Cardiac muscle cell (in vitro differentiated cells and primary cell): ENCODE measurements at places on chromosomes 3 and 15. TPM values are rescaled to one million over a fixed set of nuclear protein-coding genes. Genes with fewer than 3 reads are reported as not detected.

GRCh38 chr3:196082619-196082971 lies 705 bp upstream of the TFRC start:
- no peak overlapping the region for H3K27ac ChIP-seq
- H3K27me3 ChIP-seq = no peaks in the 10 kb centered on the region
- H3K36me3 ChIP-seq = no peaks in the 10 kb centered on the region
- peak overlapping the region; percentile 65 for H3K4me3 ChIP-seq

GRCh38 chr3:127542441-127542952 lies 48.0 kb downstream of the TPRA1 start:
- no peaks in the 10 kb centered on the region for H3K36me3 ChIP-seq
- no peak overlapping the region for H3K27ac ChIP-seq
- no peak overlapping the region for H3K4me3 ChIP-seq
- H3K27me3 ChIP-seq = no peaks in the 10 kb centered on the region
- no peak for DNase-seq

DNA sequence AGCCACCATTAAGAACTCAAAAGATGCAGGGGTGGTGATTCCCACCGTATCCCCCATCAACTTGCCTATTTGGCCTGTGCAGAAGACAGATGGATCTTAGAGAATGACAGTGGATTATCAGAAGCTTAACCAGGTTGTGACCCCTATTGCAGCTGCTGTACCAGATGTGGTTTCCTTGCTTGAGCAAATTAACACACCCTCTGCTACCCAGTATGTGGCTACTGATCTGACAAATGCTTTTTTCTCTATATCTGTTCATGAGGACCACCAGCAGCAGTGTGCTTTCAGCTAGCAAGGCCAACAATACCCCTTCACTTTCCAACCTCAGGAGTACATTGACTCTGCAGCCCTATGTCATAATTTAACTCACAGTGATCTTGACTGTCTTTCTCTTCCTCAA lies 8.6 kb upstream of the MCF2L2 start:
- no peak overlapping the region for H3K27ac ChIP-seq
- DNase-seq = no peak
- no peaks in the 10 kb centered on the region for H3K36me3 ChIP-seq
- H3K27me3 ChIP-seq = no peaks in the 10 kb centered on the region
- peaks cover 23% of the 10 kb centered on the region for H3K4me1 ChIP-seq

DNA sequence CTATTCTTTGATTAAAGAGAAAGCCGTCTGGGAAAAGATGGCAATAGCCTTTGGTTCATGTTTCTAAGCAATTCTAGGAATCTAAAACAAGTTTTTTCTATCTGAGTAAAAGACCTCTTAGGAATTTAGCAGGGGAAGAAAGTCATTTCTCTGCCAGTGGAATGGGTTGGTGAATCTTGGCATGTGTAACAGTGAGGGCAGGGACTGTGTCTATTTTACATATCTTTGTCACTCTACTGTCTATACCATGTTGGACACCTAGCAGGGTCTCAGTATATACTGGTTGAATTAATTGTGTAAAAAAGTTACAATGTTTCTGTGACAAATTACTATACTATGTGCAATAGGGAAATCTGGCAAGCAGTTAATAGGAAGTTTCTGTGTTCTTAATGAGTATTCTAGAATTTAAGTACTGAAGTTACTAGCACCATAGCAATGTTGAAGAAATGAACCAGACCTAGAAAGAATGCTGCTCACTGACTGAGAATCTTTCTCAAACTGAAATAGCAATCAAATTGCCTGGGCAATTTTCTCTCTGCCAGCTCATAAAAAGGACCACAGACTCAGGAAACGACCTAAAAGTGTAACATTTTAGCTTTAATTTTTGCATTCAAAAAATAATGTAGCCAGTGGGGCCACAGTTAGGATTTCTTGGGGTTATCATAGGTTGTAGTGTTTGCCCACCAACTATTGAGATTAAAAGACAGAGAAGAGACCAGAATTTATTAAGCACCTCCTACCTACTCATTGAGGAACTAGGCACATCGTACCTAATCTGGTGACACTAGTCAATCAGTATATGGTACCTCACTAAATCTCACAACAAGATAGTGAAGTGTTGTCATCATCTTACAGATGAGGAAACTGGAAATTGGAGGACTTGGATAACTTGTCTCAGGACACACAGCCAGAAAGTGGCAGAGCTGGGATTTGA lies 56.2 kb upstream of the LEKR1 start:
- no peaks in the 10 kb centered on the region for H3K27me3 ChIP-seq
- H3K4me3 ChIP-seq = no peak overlapping the region
- H3K4me1 ChIP-seq = peaks cover 7% of the 10 kb centered on the region

- H3K27me3 ChIP-seq = no peaks in the 10 kb centered on the region
- no peak for DNase-seq
- no peak overlapping the region for H3K27ac ChIP-seq
- H3K4me1 ChIP-seq = no peaks in the 10 kb centered on the region
- no peaks in the 10 kb centered on the region for H3K36me3 ChIP-seq
Observed at GRCh38 chr15:47035475-47036406, 681.6 kb upstream of the SEMA6D start.

- no peak for DNase-seq
- no peaks in the 10 kb centered on the region for H3K4me1 ChIP-seq
- no peak overlapping the region for H3K27ac ChIP-seq
- H3K36me3 ChIP-seq = no peaks in the 10 kb centered on the region
- no peaks in the 10 kb centered on the region for H3K27me3 ChIP-seq
- no peak overlapping the region for H3K4me3 ChIP-seq
Observed at GRCh38 chr3:12175137-12175593, 16.5 kb upstream of the TIMP4 start.

- no peak overlapping the region for H3K4me3 ChIP-seq
- no peaks in the 10 kb centered on the region for H3K27me3 ChIP-seq
- no peaks in the 10 kb centered on the region for H3K4me1 ChIP-seq
- peaks cover 34% of the 10 kb centered on the region for H3K36me3 ChIP-seq
- no peak overlapping the region for H3K27ac ChIP-seq
Observed at GRCh38 chr15:41530363-41530956, 13.6 kb downstream of the RPAP1 start.

DNA sequence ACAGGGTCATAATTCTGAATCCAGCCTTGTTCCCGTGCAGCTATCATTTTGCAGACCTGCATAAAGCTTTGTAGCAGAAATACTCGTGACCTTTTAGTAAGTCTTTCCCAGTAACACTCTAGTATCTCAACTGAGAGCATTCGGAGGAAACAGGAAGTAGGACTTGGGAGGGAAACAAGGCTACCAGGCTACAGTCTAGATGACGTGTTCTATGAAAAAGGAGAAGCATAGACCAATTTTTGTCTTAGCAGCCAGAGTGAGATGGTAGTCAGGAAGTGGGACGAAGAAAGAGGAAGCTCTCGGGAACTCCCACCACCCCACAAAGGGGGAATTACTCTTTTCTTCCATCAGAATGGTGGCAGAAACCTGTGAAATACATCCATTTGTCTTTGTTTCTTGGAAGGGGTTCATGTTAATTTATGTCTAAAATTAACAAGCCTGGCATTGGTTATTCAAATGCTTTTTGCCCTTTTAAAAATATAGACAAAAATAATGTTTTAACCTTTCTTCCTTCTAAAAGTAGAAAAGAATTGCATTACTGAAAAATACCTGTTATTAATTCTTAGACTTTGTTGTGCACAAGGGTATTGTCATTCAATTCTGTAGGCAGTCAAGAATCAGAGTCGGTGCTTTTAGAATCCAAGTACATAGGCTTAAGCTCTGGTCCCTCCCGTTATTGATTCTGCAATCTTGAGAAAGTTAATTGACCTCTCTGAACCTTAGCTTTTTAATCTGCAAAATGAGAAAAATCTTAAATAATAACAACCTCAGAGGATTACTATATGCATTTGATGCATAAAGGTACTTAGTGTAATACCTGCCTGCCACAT lies 1.6 kb upstream of the SUCNR1 start:
- peak; percentile 43 for DNase-seq
- H3K4me1 ChIP-seq = no peaks in the 10 kb centered on the region
- H3K36me3 ChIP-seq = no peaks in the 10 kb centered on the region
- no peaks in the 10 kb centered on the region for H3K27me3 ChIP-seq
- no peak overlapping the region for H3K27ac ChIP-seq

GRCh38 chr15:83486363-83486762 lies 39.2 kb downstream of the SH3GL3 start:
- H3K4me1 ChIP-seq = no peaks in the 10 kb centered on the region
- H3K4me3 ChIP-seq = no peak overlapping the region

- H3K27ac ChIP-seq = peak overlapping the region; percentile 91
- peaks cover 12% of the 10 kb centered on the region for H3K36me3 ChIP-seq
- no peak overlapping the region for H3K4me3 ChIP-seq
- no peaks in the 10 kb centered on the region for H3K27me3 ChIP-seq
- H3K4me1 ChIP-seq = peaks cover 14% of the 10 kb centered on the region
Observed at GRCh38 chr3:186976837-186977750, 46.8 kb downstream of the ST6GAL1 start.

- no peaks in the 10 kb centered on the region for H3K4me1 ChIP-seq
- DNase-seq = no peak
Observed at GRCh38 chr3:72659596-72659995, 188.6 kb downstream of the SHQ1 start.

GRCh38 chr15:100948430-100948762 lies 29.2 kb downstream of the LRRK1 start:
- H3K4me3 ChIP-seq = no peak overlapping the region
- no peaks in the 10 kb centered on the region for H3K36me3 ChIP-seq
- no peaks in the 10 kb centered on the region for H3K4me1 ChIP-seq
- H3K27ac ChIP-seq = no peak overlapping the region
- H3K27me3 ChIP-seq = no peaks in the 10 kb centered on the region

- no peak for DNase-seq
- H3K27me3 ChIP-seq = no peaks in the 10 kb centered on the region
- no peak overlapping the region for H3K4me3 ChIP-seq
- H3K4me1 ChIP-seq = no peaks in the 10 kb centered on the region
- H3K36me3 ChIP-seq = no peaks in the 10 kb centered on the region
Observed at GRCh38 chr15:65936282-65936681, 67.0 kb downstream of the RAB11A start.

- H3K4me1 ChIP-seq = peaks cover 21% of the 10 kb centered on the region
- H3K36me3 ChIP-seq = peaks cover 35% of the 10 kb centered on the region
- no peak overlapping the region for H3K4me3 ChIP-seq
- no peaks in the 10 kb centered on the region for H3K27me3 ChIP-seq
Observed at GRCh38 chr3:184177331-184177731, 2.7 kb downstream of the AP2M1 start.

Gene FBXW12
- polyA plus RNA-seq = 0.39 TPM in 1 of 2 replicates, not detected in the other

Gene CHL1
- not detected in 2 replicates for polyA plus RNA-seq

Gene CLRN1
- not detected in 2 replicates for polyA plus RNA-seq

Gene SLC28A2
- polyA plus RNA-seq = 0.10 and 0.31 TPM in 2 replicates

Gene NISCH
- polyA plus RNA-seq = 80.8 and 108 TPM in 2 replicates

Gene OCA2
- 0.49 and 2.0 TPM in 2 replicates for polyA plus RNA-seq

Gene GUCA1C
- polyA plus RNA-seq = not detected in 2 replicates

Gene LMAN1L
- polyA plus RNA-seq = not detected in 2 replicates

Gene ADPRH
- 4.8 and 5.6 TPM in 2 replicates for polyA plus RNA-seq

Gene PRICKLE2
- 3.3 and 4.3 TPM in 2 replicates for polyA plus RNA-seq

Gene FOXB1
- not detected in 2 replicates for polyA plus RNA-seq
